Myometrial cell (primary cell): ENCODE measurements at places on chromosomes 13 and 19. TPM values are rescaled to one million over a fixed set of nuclear protein-coding genes. Genes with fewer than 3 reads are reported as not detected.

ZNF177 gene
- 0.29 and 0.71 TPM in 2 replicates for total RNA-seq

PSMD8 gene
- 491 and 548 TPM in 2 replicates for total RNA-seq

MEIOSIN gene
- total RNA-seq = not detected in 2 replicates

GFY gene
- not detected in 2 replicates for total RNA-seq

PRSS57 gene
- not detected in 2 replicates for total RNA-seq

ZNF221 gene
- 1.2 and 2.3 TPM in 2 replicates for total RNA-seq

CBY2 gene
- total RNA-seq = not detected in 2 replicates

FTL gene
- 3,594 and 3,702 TPM in 2 replicates for total RNA-seq

ZNF431 gene
- total RNA-seq = 1.4 TPM in 2 replicates

MEIS3 gene
- total RNA-seq = 40.8 and 44.7 TPM in 2 replicates

KLK14 gene
- total RNA-seq = not detected in 2 replicates

CGB7 gene
- total RNA-seq = 0.29 and 0.53 TPM in 2 replicates

CEACAM3 gene
- total RNA-seq = not detected in 2 replicates

GJA3 gene
- total RNA-seq = under 0.01 and 0.35 TPM in 2 replicates

ELSPBP1 gene
- total RNA-seq = not detected in 2 replicates

SMIM44 gene
- not detected in 2 replicates for total RNA-seq

TPGS1 gene
- 36.0 and 58.5 TPM in 2 replicates for total RNA-seq

MADCAM1 gene
- 0.18 TPM in 1 of 2 replicates, not detected in the other for total RNA-seq

PRR20D gene
- not detected in 2 replicates for total RNA-seq

RNF225 gene
- total RNA-seq = not detected in 2 replicates

PNMA8A gene
- 3.2 and 3.4 TPM in 2 replicates for total RNA-seq

NLRP9 gene
- total RNA-seq = not detected in 2 replicates

NLRP5 gene
- total RNA-seq = not detected in 2 replicates

KCNJ14 gene
- under 0.01 and 0.35 TPM in 2 replicates for total RNA-seq

GIPC1 gene
- total RNA-seq = 186 and 203 TPM in 2 replicates

TUBA3C gene
- not detected in 2 replicates for total RNA-seq

C19orf18 gene
- not detected in 2 replicates for total RNA-seq

IGLON5 gene
- total RNA-seq = not detected in 2 replicates

B3GNT8 gene
- 2.5 and 5.5 TPM in 2 replicates for total RNA-seq

SLC10A2 gene
- total RNA-seq = not detected in 2 replicates

MISP gene
- 0.86 TPM in 1 of 2 replicates, not detected in the other for total RNA-seq

CADM4 gene
- total RNA-seq = 2.6 and 3.5 TPM in 2 replicates

PTH2 gene
- total RNA-seq = not detected in 2 replicates

DHDH gene
- total RNA-seq = not detected in 2 replicates

PCDH20 gene
- not detected in 2 replicates for total RNA-seq

ZNF443 gene
- total RNA-seq = under 0.01 and 0.35 TPM in 2 replicates

ZNF792 gene
- 1.2 and 2.1 TPM in 2 replicates for total RNA-seq

ZNF433 gene
- total RNA-seq = 3.0 and 9.5 TPM in 2 replicates

SPRED3 gene
- 1.7 and 2.5 TPM in 2 replicates for total RNA-seq
